ENCODE measurements at places on chromosomes 2 and 18.

DNA sequence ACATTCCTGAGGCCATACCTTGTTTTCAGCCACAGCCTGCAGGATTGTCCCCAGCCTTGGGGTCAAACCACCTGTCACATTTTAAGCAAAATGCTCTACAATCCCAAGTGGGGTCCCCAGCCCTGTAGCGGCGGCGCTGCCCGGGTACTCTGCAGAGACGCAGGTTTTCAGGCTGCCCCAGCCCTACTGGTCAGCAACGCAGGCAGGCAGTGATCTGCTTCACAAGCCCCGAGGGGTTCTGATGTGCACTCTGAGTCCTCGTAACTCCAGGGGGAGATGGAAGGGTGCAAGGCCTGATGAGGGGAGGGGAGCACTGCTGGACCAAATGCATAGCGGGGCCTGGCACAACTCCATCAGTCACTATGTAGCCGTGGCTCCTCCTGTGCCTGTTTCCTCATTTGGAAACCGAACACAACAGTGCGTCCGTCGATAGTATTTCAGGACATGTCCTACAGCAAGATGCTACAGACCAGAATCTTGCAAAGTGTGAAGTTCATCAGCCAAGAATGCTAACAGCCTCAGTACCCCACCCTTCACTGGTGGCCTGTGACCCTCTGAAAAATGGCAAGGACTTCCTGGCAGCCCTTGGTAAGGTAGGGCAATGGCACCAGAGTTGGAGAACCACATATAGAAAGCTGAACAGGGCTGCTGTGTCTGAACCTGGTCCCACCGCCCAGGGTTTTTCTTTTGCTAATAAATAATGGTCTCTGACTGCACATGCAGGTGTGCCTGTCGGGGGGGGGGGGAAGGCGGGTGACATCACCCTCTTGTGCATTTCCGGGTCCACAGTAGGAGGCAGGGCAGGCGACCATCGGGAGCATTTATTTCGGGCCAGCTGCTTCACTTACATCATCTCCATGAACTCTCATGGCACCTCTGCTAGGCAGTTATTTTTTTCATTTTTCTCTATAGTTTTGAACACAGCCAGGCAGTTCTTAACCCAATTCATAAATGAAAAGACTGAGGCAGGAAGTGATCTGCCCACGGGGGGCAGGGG, 50.6 kb upstream of the TFCP2L1 start:
- no peak for DNase-seq

DNA sequence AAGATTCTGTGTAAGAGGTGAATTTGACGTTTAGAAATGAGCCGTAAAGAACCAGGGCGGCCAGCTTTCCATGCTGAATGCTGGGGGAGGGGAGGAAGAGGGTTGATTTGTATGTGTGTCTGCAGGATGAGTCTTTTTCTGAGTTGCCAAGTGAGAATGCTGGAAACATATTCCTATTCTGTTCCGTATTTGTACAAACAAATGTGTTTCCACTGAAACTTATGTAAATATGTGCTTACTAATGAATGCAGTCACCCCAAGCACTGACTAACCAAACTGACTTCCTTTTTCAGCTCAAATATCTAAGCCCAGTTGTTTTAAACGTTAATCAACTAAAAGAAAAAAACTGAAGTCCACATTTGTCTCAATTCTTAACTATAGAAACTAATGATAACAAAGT, 74.9 kb upstream of the APCDD1 start:
- DNase-seq, result no peak

- DNase-seq, result no peak
Observed at GRCh38 chr18:50313031-50313607, 25.6 kb upstream of the CXXC1 start.

- no peak for DNase-seq
Observed at GRCh38 chr2:21306235-21306634, 182.5 kb downstream of the TDRD15 start.

GRCh38 chr2:197233473-197233872, 77.1 kb downstream of the ANKRD44 start:
- no peak for DNase-seq

DNA sequence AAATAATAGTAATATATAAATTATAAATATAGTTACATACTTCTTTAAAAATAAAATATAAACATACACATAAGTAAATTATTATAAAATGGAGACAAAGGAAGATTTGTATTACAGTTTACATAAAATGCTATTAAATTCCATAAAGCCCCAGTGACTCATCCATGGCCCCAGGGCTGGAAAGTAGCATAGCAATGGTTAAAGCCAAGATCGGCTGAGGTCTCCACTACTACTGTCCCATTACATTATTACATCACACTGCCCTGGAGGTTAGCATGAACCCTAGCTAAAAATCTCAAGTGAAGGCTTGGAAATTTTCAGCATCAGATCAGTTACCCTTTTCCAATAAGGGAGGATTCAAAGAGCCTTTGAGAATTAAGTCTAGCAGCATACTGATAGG, 936.2 kb downstream of the DSC3 start:
- DNase-seq, result no peak

Data from NCI-H187 treated with DMSO at 0.1 percent for 48 hours (cell line).